ENCODE measurements at places on chromosomes 12 and 14.

DNA sequence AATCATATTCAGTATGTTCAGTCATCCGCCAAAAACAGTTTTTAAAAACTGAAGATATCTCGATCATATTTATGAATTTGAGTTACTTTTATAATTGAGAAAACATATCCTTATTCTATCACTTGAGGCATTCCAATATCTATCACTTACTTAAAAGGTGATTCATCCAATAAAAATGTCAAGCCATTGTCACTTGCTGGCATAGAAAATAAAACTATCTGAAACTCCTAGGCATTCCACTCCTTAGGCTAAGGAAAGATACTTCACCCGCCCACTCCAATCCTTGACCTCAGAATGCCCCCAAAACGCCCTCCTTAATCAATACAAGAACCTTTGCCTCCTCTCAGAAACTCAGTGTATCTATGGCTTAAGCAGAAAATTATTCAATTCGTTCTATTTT is 51.3 kb upstream of the AMIGO2 start:
- no peak for DNase-seq

GRCh38 chr12:32229971-32230612 is 123.4 kb downstream of the BICD1 start:
- DNase-seq = no peak

DNA sequence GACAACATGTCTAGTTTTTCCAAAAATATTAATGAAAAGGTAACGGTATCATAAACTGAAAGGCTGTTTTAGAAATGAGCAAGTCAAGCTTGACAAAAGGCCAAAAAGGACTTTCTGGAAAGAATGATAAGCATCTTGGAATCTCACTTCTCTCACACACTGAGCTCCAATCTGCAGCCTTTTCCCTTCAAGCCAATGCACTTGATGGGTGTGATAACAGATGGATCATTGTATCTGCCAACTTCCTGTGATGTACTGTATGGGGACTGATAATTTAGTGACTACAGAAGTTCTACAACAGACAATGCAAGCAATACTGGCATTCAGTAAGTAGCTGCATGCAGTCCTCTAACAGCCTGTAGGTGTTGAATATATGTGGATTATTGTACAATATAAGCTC is 147.1 kb downstream of the MED13L start:
- DNase-seq = no peak

- DNase-seq = peak; percentile 84
These were observed 32.6 kb upstream of the CD9 start for GRCh38 chr12:6167327-6168280.

DNA sequence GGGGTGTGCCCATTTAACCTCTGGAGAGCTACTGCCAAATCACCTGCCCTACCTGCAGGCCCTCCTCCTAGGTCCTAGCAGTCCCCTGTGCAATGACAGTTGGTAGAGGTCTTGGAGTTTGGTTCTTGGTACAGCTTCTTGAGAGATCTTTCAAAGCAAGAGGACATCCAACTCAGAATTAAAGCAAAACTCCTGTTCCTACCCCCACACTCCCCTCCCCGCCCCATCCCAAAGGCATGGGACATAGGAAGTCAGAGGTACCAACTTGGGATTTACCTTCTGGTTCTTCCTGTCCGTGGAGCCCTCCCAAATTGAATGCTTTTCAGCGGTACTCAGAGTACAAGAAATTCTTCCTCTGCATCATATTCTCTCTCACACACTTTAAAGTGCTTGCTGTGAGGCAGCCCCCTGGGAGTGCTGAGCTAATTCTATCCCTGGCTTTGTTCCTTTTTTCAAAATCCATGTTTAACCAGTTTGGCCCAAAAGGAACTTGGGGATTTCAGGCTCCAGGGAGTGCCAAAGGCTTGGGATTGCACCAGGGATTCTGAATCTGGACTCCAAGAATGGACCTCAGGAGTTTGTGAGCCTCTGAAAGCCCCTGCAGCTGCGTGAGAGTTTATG is 40.8 kb downstream of the GALNT16 start:
- no peak for DNase-seq

GRCh38 chr12:117236456-117237001 is 46.3 kb upstream of the FBXO21 start:
- DNase-seq = peak; percentile 86

- DNase-seq = no peak
These were observed 103.1 kb downstream of the SEC23A start for GRCh38 chr14:38999949-39000348.

DNA sequence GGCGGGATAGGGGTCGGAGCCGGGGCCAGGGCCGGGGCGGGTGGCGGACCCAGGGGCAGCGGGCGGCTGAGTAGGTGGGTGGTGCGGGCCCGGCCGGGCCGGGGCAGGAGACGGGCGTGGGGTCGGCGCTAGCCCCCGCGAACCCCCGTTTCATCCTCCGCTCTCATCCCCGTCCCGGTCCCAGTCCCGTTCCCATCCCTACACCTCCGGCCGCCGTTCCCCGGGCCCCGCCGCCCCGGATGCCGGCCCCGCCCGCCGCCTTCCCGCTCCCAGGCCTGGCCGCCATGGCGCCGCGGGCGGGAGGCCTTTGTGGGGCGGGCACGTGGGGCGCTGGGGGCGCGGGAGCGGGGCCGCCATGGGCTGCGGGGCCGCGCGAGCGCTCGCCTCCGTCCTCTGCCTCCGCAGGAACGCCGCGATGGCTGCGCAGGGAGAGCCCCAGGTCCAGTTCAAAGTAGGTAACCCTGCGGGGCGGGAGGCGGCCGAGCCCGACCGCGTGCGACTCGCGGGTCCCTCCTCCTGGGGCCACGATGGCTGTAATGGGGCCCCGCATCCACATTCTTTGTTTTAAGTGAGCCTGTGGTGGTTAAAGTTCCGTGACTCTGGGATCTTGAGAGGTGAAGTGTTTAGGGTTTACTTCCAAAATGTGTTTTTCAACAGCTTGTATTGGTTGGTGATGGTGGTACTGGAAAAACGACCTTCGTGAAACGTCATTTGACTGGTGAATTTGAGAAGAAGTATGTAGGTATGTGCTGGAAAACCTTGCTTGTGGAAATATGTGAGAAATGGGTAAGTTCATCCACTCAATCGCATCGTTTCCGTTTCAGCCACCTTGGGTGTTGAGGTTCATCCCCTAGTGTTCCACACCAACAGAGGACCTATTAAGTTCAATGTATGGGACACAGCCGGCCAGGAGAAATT is 572 bp downstream of the RAN start:
- peak; percentile 55 for DNase-seq

- no peak for DNase-seq
These were observed 1.2 kb downstream of the KIF26A start for GRCh38 chr14:104139460-104140212.

DNA sequence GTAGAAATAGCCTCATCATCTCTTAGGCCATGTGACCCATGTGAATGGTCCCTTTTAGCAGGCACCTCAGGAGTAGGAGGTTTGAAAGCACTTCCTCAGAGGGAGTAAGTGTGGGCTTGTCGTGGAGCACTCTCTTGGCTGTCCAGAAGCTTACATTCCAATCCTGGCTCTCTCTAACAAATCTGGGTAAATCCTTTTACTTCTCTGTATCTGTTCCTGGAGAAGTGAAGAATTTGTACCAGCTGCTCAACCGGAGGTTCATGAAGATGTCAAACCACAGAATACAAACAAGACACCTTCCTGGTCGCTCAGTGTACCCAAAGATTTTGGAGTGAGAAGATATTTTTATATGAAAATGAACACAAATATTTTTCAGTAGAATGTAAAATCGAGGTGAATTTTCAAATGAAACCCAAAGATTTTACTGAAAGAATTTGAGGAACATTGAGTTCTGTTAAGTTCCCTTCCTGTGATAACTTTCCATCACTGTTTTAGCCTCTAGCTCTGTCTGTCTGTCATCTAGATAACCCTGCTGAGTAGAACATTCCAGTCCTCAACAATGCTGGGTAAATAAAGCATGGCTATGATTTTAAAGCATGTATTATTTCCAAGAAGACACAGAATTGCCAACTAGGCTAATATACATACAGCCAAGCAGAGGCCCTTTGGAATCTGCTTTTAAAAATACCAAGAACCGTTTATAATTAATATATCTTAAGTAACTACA is 263.9 kb upstream of the RGS6 start:
- no peak for DNase-seq

DNA sequence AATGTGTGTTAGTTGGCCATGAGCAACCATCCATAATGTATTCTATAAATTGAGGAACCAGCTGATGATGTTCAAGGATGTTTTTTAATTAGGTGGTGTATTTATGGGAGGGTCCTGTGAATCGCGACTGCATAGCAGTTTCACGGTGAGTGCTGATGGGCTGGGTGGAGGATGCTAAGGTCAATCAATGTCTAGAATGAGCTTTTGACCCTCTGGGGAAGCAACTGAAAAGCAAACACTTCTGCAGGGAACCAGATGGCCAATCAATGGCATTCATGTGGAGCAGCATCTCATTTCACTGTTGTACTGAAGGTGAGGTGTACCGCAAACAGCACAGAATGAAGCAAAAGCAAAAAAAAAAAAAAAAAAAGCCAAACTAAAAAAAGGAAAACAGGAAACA is 676.1 kb upstream of the TMEM132C start:
- no peak for DNase-seq

DNA sequence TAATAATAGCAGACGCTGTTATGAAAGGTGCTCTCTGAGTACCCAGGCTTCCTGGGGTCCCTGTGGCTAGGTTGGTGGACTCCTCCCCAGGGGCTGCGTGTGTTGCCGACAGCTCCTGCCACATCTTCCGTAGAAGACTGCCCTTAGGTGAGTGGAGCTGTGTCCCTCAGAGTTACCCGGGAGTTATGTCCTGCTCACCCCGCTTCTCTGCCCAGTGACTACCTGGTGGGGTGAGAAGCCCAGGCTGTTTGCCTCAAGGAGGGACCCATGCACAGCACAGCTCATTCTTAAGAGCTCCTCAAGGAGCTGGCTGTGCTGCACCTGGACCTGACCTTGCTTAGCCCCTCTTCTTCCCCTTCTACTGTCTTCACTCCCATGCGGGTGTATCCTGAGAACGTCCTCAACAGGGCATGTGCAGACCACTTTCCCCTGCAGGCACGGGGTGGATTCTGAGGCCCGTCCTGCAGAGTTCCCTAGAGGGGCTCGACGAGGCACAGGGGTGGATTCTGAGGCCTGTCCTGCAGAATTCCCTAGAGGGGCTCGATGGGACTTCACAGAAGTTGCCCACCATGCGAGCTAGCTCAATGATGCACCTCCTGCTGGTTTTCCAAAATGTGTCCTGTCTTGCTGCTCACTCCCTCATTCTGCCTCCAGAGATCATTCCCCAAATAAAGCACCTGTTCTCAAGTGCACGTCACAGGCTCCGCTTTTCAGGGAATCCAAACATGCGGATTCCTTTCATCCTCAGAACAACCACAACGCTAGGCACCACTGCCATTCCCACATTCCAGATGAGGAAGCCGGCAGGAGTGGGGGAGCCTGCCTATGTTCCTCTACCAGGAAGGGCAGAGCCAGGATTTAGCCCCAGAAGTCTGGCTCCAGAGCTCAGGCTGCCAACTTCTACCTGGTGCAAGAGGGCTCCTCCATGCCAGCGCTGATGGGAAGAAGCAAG is 231.9 kb downstream of the GLT1D1 start:
- no peak for DNase-seq

DNA sequence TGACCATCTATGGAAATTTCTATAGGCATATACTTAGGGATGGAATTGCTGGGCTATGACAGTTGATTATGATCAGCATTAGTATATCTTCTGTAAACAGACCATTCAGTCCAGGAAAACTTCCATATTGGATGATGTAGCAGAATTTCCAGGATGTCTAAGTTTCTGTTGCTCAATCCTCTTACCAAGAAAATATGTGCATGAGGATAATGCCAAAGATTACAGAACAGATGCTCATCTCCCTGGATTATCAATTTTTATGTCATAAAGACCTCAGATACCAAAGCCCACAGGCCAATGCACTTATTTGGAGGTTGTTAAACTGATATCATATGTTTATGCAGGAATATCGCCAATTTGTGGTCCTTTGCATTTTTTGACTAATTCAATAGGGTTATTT is 354.4 kb upstream of the FLRT2 start:
- no peak for DNase-seq

DNA sequence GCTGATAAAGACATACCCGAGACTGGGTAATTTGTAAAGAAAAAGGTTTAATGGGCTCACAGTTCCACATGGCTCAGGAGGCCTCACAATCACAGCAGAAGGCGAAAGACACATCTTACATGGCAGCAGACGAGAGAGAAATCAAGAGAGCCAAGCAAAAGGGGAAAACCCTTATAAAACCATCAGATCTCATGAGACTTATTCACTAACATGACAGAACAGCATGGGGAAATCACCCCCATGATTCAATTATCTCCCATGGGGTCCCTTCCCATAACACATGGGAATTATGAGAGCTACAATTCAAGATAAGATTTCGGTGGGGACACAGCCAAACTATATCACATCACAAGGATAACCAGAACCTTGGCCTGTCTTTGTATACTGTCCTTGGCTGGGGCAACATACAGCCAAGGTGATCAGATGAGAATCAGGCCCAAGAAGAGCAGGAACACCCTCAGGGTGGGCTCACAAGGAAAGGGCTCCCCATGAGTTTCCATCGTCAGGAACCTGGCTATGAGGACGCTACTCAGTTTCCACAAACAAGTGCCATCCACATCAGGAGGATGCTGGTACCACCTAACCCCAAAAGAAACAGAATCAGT is 152.7 kb downstream of the FOXN3 start:
- DNase-seq = no peak

DNA sequence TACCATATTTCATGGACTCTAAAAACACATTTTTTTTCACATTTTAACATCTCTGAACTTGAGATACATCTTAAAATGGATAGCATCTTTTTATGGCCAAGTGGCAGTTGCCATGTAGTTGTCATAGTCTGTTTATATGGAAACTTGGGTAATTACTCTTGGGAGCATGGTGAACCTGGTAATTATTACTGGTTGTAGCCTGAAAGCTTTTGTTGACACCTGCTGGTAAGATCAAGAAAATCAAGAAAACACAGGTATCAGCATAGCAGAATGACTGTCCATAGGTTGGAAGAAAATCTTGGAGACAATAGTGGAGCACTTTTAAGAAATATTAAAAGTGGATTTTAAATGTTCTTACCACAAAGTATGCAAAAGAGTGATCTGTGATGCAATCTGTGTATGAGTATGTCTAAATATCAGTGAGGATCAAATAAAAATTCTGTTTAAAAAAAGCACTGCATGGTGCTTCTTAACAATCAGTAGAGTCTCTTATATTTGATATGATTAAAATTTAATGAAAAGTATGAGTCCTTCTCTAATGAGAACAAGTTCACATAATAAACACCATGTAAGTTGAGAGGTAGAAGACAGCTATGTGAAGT is 44.2 kb downstream of the TTC8 start:
- DNase-seq = no peak

- DNase-seq = no peak
These were observed 73.2 kb upstream of the SCN8A start for GRCh38 chr12:51517800-51518199.

DNA sequence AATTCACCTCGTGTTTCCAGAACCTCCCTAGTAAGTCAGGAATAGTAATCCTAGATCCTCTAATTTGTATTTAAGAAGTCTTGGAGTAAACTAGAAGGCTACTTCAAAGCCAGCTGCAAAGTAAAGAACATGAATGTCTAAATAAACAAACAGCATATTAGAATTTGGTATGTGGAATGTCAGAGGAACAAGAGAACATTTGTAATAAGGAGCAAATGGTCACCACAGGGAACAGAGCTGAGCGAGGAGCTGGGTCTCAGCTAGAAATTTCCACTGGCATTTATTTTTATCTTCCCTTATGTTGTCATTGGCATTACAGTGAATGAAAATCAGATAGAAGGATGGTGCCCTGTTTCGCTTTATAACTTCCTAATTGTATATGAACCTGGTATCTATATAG is 50.2 kb downstream of the FRMD6 start:
- no peak for DNase-seq

- no peak for DNase-seq
These were observed 277.4 kb upstream of the SOX5 start for GRCh38 chr12:24226745-24227350.

- DNase-seq = no peak
These were observed 51.9 kb downstream of the SYNE3 start for GRCh38 chr14:95464514-95464913.

All from activated CD4-positive, alpha-beta memory T cell treated with anti-CD3 and anti-CD28 coated beads for 36 hours (primary cell).